ENCODE measurements at places on chromosomes 16 and 17.

GRCh38 chr17:37532756-37533155 is 43.1 kb downstream of the DUSP14 start:
- DNase-seq: no peak

DNA sequence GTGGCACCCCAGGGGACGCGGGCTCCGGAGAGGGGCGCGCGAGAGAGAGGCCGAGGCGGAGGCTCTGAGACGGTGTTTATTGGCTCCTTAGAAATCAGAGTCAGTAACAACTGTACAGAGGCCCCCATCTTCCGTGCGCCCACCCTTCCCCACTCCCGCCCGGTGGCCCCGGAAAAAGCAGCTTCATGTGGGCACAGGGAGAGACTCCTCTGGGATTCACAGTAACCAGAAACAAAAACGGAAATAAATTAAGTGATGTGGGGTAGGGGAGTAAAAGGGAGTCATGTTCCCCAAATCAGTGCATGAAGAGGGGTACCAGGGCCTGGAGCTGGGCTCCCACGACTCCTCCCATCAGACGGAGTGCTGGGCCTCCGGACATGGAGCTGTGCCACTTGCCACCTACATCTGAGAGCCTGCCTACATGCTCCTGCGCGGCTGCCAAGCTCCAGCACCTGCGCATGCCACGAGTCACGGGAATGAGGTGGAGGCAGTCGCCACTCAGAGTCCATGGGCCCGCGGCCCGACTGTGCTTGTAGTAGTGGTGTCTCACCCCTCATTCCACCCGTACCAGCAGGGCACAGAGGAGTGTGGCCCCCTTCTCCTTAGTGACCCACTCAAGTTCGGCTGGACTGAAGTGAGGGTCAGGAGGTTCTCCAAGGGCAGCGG is 543 bp upstream of the GPS2 start:
- DNase-seq: no peak

DNA sequence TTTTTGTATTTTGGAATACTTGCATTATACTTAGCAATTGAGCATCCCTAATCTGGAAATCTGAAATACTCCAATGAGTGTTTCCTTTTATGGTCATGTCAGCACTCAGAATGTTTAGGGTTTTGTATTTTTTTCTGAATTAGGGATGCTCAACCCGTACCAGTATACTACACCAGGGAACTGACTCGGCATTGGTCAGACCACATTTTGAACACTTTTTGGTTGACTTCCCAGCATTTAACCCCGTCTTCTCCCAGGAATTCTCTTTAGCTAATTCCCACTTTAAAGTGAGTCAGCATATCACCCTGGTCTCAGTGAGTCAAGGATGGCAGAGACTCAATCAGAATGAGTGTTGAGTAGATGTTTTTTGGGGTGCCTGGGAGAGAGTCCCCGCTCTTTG is 177.9 kb downstream of the SPECC1 start:
- DNase-seq: no peak

DNA sequence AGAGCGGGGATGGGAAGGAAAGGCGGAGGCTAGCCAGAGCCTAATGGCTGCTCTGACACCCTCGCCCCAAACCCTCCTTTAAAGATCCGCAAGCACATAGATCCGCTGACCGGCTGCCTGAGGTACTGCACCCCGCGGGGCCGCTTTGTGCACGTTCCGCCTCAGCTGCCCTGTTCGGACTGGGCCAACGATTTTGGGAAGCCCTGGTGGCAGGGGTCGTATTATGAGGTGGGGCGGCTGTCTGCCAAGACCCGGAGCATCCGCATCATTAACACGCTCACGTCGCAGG is 663 bp downstream of the CYB5D1 start:
- DNase-seq: no peak

DNA sequence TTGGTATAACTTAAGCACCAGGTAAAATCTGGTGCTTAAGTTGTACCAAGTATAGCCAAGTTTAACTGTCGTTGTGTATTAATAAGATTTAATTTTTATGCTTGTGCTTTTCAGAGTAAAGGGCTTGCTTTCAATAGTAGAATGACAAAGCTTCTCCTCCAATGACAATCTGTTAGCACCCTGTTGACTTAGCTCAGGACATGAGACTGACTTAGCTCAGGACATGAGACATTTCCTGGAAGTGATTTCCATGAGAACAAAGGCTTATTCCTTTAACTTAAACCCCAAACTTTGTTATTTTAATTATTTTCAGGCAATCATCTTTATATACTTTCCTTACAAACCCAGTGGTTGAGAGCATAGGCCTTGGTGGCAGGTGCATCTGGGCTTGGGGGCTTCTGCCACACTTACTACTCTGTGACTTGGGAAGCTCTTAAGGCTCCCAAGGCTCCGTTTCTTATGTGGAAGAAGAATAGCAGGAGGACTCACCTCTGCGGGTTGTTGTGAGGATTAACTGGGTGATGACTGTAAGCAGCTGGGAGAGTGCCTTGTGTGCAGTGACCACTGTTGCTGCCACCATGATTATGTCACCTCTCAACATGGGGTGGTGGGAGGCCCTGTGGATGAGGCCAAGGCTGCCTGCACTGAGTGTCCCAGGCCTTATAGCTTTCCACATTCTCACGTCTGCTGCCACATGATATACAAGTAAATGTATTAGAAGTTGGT is 59.4 kb upstream of the CMIP start:
- no peak for DNase-seq

DNA sequence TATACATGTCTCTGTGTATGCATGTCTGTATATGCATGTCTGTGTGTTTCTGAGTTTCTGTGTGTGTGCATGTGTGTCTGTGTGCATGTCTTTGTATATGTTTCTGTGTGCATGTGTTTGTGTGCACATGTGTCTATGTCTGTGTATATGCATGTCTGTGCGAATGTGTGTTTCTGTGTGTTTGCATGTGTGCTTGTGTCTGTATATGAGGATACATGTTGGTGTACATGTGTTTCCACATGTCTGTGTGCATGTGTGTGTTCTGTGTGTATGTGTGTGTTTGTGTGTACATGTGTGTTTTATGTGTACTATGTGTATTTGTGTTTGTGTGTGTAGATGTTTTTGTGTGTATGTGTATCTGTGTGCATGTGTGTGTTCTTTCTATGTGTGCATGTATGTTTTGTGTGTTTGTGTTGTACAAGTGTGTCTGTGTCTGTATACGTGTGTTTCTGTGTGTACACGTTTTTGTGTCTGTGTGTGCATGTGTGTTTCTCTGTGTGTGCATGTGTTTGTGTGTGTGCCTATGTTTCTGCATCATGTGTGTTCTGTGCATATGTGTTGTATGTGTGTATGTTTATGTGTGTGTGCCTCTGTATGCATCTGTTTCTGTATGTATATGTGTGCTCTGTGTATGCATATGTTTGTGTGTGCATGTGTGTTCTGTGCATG is 8.9 kb upstream of the RAB37 start:
- no peak for DNase-seq

Data from vagina (tissue), 2 donors.